ENCODE measurements at places on chromosomes 5 and 9.

GRCh38 chr9:130732793-130733221 is 39.2 kb downstream of the EXOSC2 start:
- H3K4me1 ChIP-seq: no peaks in the 10 kb centered on the region
- DNase-seq: no peak
- H3K36me3 ChIP-seq: no peaks in the 10 kb centered on the region
- H3K27me3 ChIP-seq: no peaks in the 10 kb centered on the region
- H3K27ac ChIP-seq: no peak overlapping the region

DNA sequence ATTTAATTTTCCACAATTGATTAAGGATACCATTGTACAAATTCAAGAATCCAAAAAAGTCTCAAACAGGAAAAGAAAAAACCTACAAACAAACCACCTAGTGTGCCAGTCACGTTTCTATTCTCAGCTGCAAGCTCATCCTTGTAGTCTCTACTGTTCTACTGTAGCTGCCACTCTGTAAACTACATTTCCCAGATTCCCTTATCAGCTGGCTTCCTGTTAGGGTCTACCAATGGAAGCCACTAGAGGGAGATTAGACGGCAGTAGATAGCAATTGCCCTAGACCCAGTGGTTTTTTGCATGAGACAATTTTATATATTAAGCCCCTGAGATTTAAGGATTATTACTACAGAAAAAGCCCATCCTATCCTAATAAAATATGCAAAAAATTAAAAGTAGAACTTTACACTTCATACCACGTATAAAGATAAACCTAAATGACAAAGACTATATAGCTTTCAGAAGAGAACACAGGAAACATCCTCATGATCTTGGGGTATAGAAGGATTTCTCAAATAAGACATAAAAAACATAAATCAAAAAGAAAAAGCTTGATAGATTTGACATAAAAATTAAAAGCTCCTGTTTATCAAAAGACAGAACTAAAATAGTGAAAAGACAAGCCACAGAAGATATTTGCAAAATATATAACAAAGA is 37.4 kb downstream of the P4HA2 start:
- no peaks in the 10 kb centered on the region for H3K4me1 ChIP-seq
- H3K4me3 ChIP-seq: no peak overlapping the region
- no peak overlapping the region for H3K27ac ChIP-seq
- H3K27me3 ChIP-seq: no peaks in the 10 kb centered on the region
- peaks cover 23% of the 10 kb centered on the region for H3K36me3 ChIP-seq

GRCh38 chr5:16570121-16570815 is 46.5 kb downstream of the RETREG1 start:
- H3K27me3 ChIP-seq: no peaks in the 10 kb centered on the region
- H3K4me3 ChIP-seq: no peak overlapping the region
- H3K4me1 ChIP-seq: peaks cover 6% of the 10 kb centered on the region
- H3K36me3 ChIP-seq: no peaks in the 10 kb centered on the region
- DNase-seq: no peak

DNA sequence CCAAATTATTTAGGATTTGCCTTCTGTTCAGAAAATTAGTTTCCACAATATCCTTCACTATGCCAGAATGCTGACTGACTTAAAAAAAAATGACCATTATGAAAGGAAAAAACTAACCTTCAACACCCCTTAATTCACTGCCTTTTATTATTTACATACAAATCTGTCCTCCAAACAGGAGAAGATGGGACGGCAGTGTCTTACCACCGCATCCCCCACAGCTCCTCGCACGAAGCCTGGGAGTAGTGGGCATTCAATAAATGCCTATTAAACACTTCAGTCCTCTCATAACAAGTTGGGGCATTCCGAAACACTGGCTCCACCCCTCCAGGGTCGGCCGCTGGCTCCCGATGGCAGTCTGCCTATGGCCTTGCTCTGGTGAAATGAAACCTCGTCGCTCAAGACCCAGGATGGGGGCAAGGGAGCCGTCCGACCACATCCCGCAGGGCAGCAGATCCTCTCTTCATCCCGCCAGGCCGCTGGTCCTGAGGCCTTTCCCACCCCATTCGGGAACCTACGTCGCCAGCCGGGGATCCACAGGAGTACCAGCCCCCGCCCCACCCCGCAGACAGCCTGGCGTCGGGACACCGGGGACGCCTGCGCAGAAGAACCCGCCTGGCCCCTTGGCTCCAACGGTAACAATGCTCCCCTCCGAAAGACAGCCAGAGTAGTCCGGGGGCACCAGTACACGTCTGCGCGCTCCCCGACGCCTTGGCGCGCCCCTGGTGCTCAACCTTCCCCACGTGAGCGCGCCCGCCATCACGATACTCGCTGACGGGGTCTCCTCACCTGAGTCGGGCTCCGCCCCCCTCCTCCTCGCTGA is 613 bp downstream of the ZBTB5 start:
- peak; percentile 75 for DNase-seq
- H3K4me3 ChIP-seq: peak overlapping the region; percentile 92
- peak overlapping the region; percentile 99 for H3K27ac ChIP-seq
- no peaks in the 10 kb centered on the region for H3K27me3 ChIP-seq

DNA sequence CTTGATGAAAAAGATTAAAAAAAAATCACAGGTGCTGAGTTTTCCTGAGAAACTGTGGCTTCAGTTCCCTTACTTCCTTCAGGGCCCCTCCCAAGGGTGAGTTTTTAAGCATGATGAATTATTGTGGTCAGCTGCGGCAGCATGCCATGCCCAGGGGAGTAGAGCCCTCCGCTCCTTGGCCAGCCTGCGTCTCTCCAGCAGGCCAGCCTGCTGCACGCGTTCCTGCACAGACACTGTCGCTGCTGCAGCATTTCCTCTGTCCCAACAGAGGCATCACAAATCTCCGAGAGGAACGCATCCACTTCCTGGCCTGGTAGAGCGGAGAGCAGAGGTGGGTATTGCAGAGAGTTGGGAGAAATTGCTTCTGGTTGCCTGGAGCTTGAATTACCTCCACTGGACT is 26.1 kb upstream of the GLRA1 start:
- H3K4me1 ChIP-seq: no peaks in the 10 kb centered on the region
- H3K27ac ChIP-seq: no peak overlapping the region
- DNase-seq: no peak
- H3K36me3 ChIP-seq: no peaks in the 10 kb centered on the region

DNA sequence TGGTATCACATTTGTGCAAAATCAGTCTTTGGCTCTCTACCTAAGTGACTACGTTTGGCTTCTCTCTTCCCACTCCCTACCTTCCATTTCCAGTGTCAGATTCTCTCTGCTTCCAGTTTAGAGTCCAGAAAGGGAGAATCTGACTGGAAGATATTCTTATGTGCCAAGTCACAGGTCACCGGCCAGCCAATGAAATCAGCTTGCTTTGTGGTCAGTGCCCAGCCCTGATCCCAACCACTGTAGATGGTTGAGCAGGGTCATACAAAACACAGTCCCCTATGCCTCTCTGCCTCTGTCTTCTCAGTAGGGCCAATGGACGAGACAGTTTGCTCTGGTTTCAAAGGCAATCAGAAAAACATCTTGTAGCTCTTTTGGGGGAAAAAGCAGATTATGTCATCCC is 15.6 kb upstream of the EPB41L4B start:
- H3K4me1 ChIP-seq: peaks cover 2% of the 10 kb centered on the region
- H3K27ac ChIP-seq: no peak overlapping the region
- peak; percentile 29 for DNase-seq
- no peaks in the 10 kb centered on the region for H3K27me3 ChIP-seq
- H3K4me3 ChIP-seq: no peak overlapping the region
- H3K36me3 ChIP-seq: no peaks in the 10 kb centered on the region

DNA sequence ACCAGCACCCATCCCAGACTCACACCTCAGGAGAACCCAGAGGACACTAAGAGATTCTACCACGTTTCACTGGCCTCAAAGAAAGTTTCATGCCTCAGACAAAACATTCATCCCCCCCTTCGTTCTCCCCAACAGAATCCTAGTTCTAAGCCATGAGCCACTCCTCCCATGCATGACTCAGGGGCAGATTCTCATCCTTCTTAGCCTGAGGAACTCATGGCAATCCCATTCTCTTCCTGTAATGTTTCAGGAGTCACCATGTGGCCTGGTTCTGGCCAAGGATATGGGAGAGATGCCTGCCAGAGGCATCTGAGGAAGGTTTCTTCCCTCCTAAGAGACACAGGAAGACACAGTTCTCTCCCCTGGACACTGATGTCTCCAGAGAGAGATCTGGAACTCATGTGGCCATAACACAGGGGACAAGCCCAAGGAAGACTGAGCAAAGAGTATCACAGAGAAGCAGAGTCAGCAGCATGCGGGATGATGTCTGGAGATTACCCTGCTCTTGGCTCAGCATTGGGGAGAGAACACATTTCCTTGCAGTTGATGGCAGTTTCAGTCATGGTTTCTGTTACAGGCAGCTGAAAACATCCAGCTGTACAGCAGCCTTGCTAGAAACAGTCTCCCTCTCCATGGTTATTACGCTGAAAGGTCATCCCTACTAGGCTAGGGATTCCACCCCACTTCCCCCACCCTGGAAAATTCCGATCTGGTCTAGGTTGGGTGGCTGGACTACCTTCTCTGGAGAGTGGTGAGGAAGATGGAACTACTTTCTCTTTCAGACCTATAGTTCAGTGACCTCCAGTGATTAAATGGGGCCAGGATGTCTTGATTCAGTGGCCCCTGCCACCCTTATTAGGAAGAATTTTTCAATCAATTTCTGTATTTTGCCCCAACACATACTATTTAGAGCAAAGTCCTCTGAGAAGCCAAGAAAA is 115.4 kb downstream of the ZNF608 start:
- no peak overlapping the region for H3K27ac ChIP-seq
- no peaks in the 10 kb centered on the region for H3K27me3 ChIP-seq
- H3K36me3 ChIP-seq: no peaks in the 10 kb centered on the region
- no peak overlapping the region for H3K4me3 ChIP-seq

DNA sequence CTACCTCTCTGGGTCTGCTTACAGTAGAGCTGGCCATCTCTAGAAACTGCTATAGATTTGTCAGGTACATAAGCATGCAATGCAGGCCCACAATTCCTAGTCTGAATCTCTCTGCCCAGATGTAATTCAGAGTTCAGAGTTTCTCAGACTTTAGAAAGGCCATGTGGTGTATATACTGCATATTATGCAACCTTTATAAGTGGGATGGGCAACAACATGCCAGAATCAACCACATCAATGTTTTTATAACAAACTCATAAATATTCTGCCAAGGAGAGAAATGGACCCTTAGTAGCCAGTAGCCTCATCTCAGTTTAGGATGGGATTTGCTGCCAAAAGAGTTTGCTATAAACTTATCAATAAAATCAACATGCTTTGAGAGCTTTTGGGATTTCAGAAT is 78.8 kb downstream of the SLC1A1 start:
- H3K4me1 ChIP-seq: no peaks in the 10 kb centered on the region
- no peaks in the 10 kb centered on the region for H3K27me3 ChIP-seq
- H3K4me3 ChIP-seq: no peak overlapping the region
- DNase-seq: no peak

- H3K36me3 ChIP-seq: no peaks in the 10 kb centered on the region
- H3K27me3 ChIP-seq: no peaks in the 10 kb centered on the region
- no peaks in the 10 kb centered on the region for H3K4me1 ChIP-seq
- no peak overlapping the region for H3K4me3 ChIP-seq
Observed at GRCh38 chr5:155343468-155343867, 329.9 kb downstream of the KIF4B start.

GRCh38 chr5:132221781-132222648 is 5.6 kb downstream of the P4HA2 start:
- H3K36me3 ChIP-seq: peaks cover 3% of the 10 kb centered on the region
- DNase-seq: peak; percentile 63
- H3K4me1 ChIP-seq: peaks cover 55% of the 10 kb centered on the region
- peak overlapping the region; percentile 79 for H3K27ac ChIP-seq
- H3K4me3 ChIP-seq: no peak overlapping the region

GRCh38 chr5:59792983-59793585 is 100.4 kb downstream of the PDE4D start:
- DNase-seq: peak; percentile 25
- no peak overlapping the region for H3K27ac ChIP-seq
- H3K4me1 ChIP-seq: peaks cover 6% of the 10 kb centered on the region
- no peaks in the 10 kb centered on the region for H3K36me3 ChIP-seq

- H3K4me3 ChIP-seq: no peak overlapping the region
- H3K4me1 ChIP-seq: no peaks in the 10 kb centered on the region
- no peaks in the 10 kb centered on the region for H3K36me3 ChIP-seq
- no peaks in the 10 kb centered on the region for H3K27me3 ChIP-seq
Observed at GRCh38 chr5:129717751-129718310, 30.1 kb upstream of the MINAR2 start.

DNA sequence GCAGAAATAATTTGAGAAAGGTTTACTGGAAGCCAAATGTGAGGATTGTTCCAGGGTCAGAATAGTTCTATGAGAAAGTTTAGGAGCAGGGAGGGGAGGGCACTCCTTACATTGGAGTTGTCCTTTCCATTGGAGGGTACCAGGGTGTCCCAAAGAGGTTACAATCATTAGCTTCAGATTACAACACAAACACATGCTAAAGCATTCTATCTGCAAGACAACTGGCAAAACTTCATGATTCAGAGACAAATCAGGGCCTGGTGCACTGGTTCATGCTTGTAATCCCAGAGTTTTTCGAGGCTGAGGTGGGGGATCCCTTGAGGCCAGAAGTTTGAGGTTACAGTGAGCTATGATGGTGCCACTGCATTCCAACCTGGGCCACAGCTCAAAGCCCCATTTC is 51.8 kb downstream of the NSUN2 start:
- H3K36me3 ChIP-seq: no peaks in the 10 kb centered on the region
- H3K4me1 ChIP-seq: peaks cover 5% of the 10 kb centered on the region
- H3K27me3 ChIP-seq: no peaks in the 10 kb centered on the region
- no peak for DNase-seq

DNA sequence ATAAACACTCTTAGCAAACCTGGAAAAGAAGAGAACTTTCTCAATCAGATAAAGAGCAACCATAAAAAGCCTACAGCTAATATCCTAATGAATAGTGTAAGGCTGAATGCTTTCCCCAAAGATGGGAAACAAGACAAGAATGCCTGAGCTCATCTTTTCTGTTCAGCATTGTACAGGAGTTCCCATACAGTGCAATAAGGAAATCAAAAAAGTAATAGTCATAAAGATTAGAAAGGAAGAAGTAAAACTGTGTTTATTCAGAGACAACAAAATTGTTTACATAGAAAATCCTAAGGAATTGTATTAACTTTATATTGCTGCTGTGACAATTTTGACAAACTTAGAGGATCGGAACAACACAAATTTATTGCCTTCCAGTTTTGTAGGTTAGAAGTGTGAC is 330.7 kb upstream of the SLC24A2 start:
- no peak for DNase-seq
- no peak overlapping the region for H3K27ac ChIP-seq
- H3K36me3 ChIP-seq: no peaks in the 10 kb centered on the region
- H3K4me3 ChIP-seq: no peak overlapping the region
- H3K27me3 ChIP-seq: no peaks in the 10 kb centered on the region

DNA sequence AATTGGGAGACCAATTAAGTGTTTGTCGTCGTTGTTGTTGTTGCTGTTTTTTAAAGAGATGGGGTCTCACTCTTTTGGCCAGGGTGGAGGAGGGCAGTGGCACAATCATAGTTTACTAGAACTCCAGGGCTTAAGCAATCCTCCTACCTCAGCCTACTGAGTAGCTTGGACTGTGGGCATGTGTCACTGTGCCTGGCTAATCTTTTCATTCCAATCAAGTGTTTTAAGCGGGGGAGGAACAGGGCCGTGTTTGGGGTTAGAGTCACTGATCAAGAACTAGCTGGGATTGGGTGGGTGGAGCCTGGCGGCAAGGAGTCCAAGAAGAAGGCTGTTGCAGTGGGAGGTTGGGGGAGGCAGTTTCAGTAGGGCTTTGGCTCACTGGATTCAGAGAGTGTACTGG is 13.8 kb downstream of the SNX30 start:
- H3K4me1 ChIP-seq: peaks cover 8% of the 10 kb centered on the region
- H3K27ac ChIP-seq: no peak overlapping the region
- no peaks in the 10 kb centered on the region for H3K36me3 ChIP-seq
- no peaks in the 10 kb centered on the region for H3K27me3 ChIP-seq
- no peak overlapping the region for H3K4me3 ChIP-seq

- H3K36me3 ChIP-seq: no peaks in the 10 kb centered on the region
- H3K27ac ChIP-seq: no peak overlapping the region
- H3K27me3 ChIP-seq: no peaks in the 10 kb centered on the region
- no peak for DNase-seq
- H3K4me3 ChIP-seq: no peak overlapping the region
- H3K4me1 ChIP-seq: no peaks in the 10 kb centered on the region
Observed at GRCh38 chr5:5711592-5711991, 289.1 kb downstream of the ICE1 start.
